T-helper 9 cell (primary cell): ENCODE measurements at places on chromosomes 13 and 19.
A peak's percentile ranks its signal among the peaks of the same experiment; 100 is the strongest.

- DNase-seq = no peak
Measured at GRCh38 chr13:83450591-83450990, 431.7 kb downstream of the SLITRK1 start.

- no peak for DNase-seq
Measured at GRCh38 chr19:24140591-24140990, 53.6 kb downstream of the ZNF254 start.

GRCh38 chr19:14410091-14411051, 8.8 kb downstream of the DDX39A start:
- peak; percentile 47 for DNase-seq

GRCh38 chr19:57947088-57947418, 453 bp downstream of the ZNF256 start:
- no peak for DNase-seq

GRCh38 chr13:79973533-79973963, 367.4 kb downstream of the SPRY2 start:
- DNase-seq = no peak

DNA sequence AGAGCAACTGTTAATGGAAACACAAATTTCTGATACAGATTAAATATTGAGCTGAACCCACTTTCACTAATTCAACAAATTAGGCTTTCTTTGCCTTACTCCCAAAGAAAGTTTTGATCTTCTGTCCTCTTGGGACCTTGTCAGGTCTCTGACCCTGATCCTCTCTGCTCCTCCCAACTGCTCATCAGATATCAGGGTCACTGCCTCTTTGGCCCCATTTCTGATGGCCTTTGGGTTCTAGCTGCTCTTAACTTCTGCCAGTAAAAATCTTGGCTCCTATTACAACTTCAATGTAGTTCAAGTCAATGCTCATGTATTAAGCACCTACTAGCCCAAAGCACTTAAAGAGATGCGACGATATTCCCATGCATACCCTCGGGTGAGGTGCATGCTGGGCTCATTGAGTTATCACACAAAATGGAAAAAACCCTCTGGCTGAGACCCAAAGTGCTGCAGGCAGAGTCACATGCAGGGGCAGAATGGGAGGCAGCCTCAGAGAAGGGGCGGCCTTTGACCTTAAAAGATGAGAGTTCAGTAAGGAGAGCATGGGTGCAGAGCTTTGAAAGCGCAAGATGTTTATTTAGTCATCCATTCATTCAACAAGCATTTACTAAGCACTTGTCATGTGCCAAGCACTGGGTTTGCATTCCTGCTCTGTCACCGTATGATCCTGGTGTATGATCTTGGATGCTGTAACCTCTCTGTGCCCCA, 183.4 kb downstream of the USP12 start:
- DNase-seq = no peak

- DNase-seq = peak; percentile 6
Measured at GRCh38 chr13:72839831-72840426, 58.0 kb downstream of the PIBF1 start.

DNA sequence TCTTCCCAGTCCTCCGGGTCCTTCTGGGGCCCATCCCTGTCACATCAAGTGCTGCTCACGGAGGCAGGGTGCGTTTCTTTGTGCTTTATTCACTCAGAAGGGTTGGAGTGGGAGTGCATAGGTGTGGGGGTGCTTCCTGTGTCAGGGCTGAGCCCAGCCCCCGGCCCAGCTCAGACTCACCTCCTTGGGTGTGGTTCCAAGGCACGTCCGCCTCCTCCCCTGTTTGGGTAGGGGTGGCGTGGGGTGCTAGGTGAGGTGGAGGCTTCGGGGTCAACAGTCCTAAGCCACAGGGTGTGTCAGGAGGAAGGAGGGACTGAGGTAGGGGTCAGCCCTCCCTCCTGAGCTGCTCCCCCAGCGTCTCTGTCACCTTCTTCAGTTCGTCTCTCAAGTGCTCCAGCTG, 3.1 kb downstream of the CCER2 start:
- DNase-seq = no peak

GRCh38 chr19:44657211-44657921, 13.7 kb downstream of the PVR start:
- peak; percentile 55 for DNase-seq

- DNase-seq = no peak
Measured at GRCh38 chr13:33676045-33676989, 141.6 kb upstream of the RFC3 start.

GRCh38 chr13:108834193-108834592, 204.8 kb downstream of the MYO16 start:
- DNase-seq = no peak

DNA sequence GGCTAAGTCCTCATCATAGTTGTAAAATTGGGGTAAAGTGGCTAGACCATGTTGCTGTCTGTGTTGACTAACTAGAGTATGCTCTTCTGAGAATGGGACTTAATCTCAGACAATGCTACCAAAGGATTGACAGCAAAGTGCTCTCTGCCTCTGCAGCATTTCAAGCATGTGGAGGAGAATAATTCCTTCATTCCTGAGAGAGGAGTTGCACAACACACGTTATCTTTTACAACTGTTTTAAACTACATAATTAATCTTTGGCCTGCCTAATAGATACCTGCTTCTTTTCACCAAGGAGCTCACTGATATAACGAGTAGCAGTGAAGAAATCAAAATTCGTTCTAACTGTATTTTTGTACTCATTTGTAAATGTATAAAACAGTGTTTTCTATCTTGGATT, 2172.2 kb downstream of the PCDH9 start:
- no peak for DNase-seq

DNA sequence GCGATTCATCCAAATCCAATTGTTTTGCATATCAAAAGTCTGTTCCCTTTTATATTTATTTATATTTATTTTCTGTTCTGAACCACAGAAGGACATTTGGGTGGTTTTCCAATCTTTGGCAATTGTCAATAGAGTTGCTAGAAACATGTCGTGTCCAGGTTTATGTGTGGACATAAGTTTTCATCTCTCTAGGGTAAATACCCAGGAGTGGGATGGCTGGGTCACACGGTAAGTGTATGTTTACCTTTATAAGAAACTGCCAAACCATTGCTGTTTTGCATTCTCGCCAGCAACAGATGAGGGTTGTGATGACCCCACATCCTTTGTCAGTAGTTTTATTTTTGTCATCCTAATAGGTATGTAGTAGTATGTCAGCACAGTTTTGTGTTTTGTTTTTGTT, 12.5 kb downstream of the AP1M1 start:
- DNase-seq = no peak

GRCh38 chr13:27018882-27019281, 152.7 kb downstream of the USP12 start:
- no peak for DNase-seq

DNA sequence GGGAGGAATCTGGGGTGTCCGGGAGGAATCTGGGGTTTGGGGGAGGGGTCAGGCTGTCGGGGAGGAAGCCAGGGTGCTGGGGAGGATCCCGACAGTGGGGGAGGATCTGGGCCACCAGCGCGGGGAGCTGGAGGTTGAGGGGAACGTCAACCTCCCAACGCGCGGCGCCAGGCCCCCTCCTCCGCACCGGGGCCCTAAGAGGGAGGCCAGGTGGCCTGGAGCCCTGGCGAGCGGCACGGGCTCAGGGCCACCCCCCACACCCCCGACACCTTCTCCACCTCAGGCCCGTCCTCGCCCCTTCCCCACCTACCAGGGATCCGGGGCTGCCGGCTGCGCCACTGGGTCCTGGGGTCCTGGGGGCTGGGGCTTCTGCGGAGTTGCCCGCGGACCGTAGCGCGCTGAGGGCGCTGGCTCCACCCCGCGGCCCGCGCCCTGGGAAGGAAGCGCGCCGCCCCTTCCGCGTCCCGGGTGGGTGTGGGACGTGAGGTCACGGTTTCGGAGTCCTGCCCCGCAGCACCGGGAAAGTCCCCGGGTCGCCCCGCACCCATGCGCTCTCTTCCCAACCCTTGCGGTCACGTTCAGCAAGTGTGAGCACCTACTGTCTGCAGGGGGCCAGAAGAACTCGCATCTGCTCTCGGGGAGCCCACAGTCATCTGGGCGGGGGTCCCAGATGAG, at the start of gene TICAM1:
Gene TICAM1 (minus strand): TSS at position 409 of the 675 bp plus-strand sequence. CDS start 13,335 bp downstream, outside the sequence.
- DNase-seq = peak; percentile 72

DNA sequence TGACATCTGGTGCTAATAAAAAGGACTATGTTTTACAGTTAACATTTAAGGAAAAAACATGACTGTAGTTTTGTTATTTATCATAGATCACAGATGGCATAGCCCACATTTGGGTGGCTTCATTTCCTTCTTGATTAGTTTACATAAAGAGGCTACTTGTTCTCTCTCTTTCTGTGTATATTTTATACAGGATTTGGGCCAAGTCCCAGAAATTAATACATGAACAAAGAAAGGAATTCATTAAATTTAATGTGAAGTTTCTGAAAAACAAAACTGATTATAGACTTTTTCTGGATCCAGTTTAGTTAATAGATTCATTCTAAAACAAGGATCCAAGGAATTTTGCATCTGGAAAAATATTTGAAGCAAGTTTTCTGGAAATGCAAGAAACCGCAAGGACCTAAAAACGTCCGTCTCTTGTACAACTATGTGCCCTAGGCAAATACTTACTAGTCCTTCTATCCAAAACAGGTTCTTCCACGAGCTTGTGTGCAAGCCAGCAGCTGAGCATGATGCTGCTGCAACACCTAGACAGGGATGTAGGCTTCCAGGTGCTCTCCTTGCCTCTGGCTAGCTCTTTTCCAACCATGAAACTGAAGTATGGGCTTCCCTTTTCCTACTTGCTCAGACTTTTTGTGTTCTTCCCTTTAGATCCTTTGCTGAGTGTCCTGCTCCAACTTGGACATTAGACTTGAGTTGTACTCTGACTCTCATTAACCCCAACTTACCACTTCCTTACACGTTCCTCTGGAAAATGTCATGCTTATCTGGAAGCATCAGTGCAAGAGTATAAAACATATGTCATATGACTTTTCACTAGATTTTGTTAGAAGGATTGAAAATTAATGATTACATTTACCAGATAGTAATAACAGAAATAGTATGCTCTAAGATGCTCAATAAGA, 161.5 kb upstream of the STARD13 start:
- DNase-seq = no peak

DNA sequence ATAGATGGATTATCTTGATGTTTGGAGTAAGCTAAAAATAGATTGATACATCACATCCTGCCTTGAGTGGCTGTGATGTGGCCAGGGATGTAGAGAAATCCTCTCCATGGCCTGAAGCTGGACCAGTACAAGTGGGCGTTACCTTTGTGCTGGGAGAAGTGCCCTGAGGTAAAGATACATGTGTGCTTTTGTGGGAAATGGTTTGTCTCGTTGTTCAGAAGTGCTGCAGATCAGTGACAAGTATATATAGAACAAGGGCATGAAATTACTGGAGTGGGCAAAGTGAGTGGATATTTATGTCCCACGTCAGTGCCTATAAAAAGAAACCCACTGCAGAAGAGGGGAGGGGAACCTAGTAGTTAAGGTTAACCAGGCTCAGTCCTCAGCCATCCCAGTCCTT, 12.2 kb upstream of the ZNF304 start:
- no peak for DNase-seq

DNA sequence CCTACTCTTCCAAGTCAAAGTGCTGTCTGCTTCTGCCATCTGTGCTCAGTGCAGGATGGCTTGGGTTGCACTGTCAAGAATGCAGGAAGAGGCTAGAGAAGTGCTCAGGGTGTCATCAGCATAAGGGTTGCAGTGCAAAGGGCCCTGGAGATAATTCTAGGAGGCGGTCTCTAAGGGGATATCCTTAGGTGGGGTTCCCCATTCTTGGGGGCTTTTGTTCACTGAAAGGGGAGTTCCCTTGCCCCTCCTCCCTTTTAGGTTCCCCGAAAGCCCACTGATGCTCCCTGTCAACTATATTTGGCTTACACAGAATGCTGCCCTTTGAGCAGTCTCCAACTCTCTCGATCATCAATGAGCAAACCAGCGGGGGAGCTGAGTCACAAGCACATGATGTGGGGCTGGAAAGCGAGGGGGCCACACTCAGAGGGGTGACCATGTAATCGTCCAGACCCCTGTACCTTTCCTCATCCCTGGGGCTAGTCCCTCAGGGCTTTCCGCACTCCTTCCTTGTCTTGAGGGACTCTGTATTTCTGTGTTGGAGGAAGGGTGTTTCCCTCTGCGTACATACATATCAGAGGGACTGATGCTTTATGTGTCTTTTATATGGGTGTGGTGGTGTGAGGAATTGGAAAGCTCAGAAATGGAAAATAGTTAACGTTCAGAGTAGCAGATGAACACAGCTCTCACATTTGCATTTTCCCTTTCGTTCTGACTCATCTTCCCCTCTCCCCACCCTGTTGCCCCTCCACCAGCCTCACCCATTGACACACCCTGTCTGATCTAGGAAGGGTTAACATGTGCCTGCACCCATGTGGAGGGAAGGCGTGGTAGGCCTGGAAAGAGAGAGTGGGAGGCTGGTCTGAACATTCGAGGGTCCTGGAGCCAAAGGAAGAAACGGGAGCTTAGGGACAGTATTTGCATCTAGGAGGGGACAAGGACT, 6.7 kb downstream of the ZBTB32 start:
- no peak for DNase-seq

DNA sequence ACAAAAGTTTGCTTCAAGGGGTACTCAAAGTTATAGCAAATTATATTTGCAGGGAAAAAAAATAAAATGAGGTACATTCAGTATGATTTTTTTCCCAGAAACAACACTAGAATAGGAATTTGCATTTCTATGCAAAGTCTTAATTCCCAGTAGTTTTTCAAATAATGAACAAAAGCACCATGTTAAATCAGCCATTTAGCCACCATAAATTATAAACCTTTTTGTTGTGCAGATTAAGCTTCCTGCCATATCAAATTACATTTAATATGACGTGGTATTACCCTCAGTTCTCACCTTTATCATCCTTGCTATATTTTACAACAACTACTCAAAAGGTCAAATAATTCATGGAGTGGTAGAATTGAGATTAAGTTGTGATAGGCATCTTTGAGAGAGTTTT, 136.6 kb upstream of the FRY start:
- no peak for DNase-seq

GRCh38 chr19:51124729-51125128, at the start of gene SIGLEC9:
SIGLEC9 (plus strand) TSS chr19:51124906; CDS start chr19:51124975, 69 bp downstream.
- no peak for DNase-seq

DNA sequence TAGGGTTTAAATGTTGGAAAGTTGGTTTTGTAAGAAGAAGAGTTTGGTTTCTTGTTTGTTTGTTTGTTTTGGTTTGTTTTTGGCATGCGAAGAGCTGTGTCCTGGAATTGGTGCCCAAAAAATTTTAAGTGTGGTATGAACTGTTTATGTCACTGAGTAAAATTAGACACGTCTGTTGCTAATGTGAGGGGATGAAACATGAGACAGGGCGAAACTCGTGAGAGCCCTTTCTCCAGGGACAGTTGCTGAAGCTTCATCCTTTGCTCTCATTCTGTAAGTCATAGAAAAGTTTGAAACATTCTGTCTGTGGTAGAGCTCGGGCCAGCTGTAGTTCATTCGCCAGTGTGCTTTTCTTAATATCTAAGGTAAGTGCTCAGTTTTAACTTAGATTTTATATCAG, at the start of gene SGCG:
Gene SGCG (plus strand): TSS at position 269 of the 400 bp plus-strand sequence. CDS start 22,716 bp downstream, outside the sequence.
- no peak for DNase-seq

GRCh38 chr19:46660551-46661019, 397 bp downstream of the DACT3 start:
- DNase-seq = no peak

GRCh38 chr19:7500811-7501450, 12.1 kb upstream of the PEX11G start:
- no peak for DNase-seq
